Anterior cingulate cortex (tissue), 58 donors: ENCODE measurements at places on chromosomes 2 and 18.

GRCh38 chr2:202671317-202672035 is 36.7 kb downstream of the FAM117B start:
- DNase-seq: no peak

- no peak for DNase-seq
Measured at GRCh38 chr18:56431551-56431950, 206.8 kb downstream of the TXNL1 start.

DNA sequence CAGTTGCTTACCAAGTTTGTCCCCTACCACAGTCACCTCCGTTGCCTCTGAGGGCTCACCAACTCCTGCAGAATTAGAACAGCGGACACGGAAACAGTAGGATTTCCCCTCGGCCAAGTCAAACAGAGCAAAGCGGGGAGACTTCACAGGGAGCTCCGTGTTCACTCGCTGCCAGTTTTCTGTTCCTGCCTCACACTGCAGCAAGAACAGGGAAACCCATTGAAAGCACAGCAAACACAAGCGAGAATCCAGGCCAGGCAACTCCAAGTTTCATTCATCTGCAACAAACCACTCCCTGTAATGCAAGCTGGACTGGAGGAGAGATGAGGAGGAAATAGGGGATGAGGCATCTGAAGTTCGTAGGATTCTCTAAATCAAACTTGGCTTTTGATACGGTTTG is 84.2 kb downstream of the MYOM1 start:
- peak; percentile 16 for DNase-seq

GRCh38 chr2:108169982-108170625 is 69.7 kb upstream of the SULT1C3 start:
- DNase-seq: no peak

- no peak for DNase-seq
Measured at GRCh38 chr2:128439791-128440665, 121.4 kb upstream of the HS6ST1 start.

GRCh38 chr2:213751446-213751845 is 467.2 kb downstream of the SPAG16 start:
- DNase-seq: no peak

- no peak for DNase-seq
Measured at GRCh38 chr18:33781429-33781828, 203.4 kb downstream of the ASXL3 start.

DNA sequence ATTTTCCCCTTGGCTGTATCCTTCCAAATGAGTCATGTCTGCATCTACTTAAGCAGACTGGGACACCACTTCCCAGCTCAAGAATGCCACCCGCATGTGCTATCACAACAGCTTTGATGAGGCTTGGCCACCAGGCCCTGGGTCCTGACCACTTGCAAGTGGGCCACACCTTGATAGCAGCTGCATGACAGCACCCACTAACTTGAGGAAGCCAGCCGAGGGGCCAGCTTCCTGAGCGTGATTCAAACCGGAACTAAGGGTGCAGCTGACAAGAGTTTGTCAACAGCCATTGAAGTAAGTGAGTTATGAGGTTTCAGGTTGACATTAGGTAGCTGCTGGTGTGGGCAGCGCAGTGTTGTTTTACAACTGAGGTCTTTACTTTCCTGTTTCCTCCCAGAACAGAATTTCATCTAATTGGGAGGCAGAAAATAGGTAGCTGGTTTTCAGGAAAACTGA is 54.4 kb downstream of the EPHA4 start:
- no peak for DNase-seq

GRCh38 chr2:165593081-165593480 is 123.6 kb downstream of the CSRNP3 start:
- DNase-seq: no peak

GRCh38 chr18:24543795-24544498 is 83.5 kb downstream of the HRH4 start:
- DNase-seq: no peak

- no peak for DNase-seq
Measured at GRCh38 chr2:211128287-211128686, 571.9 kb downstream of the CPS1 start.

DNA sequence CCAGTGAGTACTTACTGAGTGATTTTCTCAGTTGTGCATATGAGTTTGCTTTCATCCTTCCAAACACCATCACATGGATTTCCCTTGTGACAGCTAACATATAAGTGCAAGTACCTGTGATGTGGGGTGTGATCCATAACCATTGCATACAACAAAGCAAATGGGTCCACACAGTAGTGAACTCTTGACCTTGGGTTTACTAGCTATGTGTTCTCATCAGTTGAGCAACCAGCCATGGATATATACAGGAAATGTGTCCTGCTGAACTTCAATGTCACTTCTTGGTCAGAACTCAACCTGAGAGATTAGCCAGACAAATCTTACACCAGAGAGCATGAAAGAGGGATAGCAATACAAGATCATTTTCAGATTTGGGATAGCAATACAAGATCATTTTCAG is 420.9 kb upstream of the KCNH7 start:
- no peak for DNase-seq

GRCh38 chr2:211331736-211332135 is 775.3 kb downstream of the CPS1 start:
- DNase-seq: no peak

DNA sequence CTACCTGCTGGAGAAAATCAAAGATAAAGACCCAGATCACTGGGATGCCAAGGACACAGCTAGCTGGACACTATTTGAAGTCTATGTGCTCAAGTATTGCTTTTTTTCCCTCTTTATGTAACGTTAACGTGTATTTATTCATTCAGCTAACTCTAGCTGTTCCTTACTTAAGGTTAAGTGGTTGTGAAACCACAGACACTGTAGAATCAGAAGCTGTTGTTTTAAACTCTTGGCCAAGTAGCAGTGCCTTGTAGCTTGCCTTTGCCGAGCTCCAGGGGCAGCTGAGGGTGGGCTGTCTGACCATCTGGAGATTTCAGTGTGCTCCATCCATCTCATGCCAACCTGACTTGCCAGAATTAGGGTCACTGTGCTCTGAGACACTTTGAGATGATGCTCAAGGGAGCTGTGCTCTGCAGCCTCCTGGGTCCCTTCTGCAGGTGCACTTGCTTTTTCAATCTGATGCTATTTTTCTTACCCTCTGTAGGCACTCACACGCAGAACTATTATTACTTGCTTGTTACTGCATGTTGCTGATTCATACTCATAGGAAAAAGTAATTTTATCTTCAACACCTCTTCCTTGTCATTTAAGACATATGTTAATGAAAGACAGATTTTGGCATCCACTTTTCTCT is 116.2 kb downstream of the METTL8 start:
- DNase-seq: no peak

DNA sequence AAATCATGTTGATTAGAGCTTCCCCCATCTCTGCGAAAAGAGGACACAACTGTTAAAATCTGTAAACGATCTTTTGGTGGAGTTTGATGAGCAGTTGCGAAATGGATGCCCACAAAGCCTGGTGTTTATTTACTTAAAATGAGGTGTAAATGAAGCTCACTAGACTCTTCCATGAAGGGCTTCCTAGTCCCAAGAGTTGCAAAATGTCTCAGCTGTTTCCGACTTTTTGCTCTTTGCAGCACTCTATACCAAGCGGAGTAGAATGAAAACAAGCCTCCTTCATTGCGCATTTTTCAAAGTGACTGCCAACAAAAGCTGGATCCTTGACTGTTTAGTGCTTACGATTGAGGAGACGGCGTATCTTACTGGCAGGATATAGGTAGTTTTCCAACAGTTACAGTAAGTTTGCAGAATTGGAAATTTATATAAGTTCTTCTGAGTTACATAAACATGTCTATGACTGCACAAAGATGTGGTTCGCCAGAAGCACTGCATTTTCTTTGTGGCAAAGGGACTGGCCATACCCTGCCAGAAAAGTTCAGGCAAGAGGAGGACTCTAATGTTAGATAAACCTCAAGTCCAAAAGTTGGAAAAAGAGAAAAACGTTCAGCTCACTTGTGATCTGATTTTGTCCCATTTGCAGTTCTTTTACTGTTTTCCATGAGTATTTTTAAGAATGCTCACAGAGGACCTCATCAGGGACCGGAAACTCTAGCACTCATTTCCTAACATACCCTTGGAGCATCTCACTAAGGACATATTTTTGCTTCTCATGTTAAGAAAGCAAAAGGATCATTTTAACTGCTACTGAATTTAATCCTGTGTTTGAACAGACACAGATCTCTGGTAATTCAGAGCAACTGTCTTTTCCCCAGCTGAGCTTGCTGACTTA is 42.7 kb downstream of the COLEC12 start:
- DNase-seq: no peak

- no peak for DNase-seq
Measured at GRCh38 chr2:159960414-159960813, 102.0 kb downstream of the PLA2R1 start.

DNA sequence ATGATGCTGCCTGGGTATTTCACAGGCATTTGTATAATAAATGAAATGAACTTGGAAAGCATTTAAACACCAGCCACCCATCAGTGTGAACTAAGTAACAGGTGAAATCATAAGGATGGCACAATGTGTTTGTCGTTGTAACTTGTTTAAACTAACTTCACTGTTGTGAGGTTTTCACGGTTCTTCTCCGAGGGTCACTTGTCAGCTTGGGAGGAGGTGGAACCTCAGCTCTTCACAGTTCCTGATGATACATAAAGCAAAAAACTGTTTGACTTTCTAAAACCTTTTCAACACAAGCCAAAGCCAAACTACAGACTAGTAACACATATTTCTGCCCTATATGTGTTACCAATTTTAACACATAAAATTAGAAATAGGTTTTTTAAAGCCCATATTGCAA is 13.1 kb downstream of the TMEM18 start:
- no peak for DNase-seq
